ENCODE measurements at places on chromosomes 2 and 18. TPM values are rescaled to one million over a fixed set of nuclear protein-coding genes. Genes with fewer than 3 reads are reported as not detected.

The HOXD4 gene
- total RNA-seq = 1.2 TPM

The DNAH7 gene
- 2.9 TPM for total RNA-seq

The TMEM163 gene
- under 0.01 TPM for total RNA-seq

The IL1B gene
- total RNA-seq = not detected

The CCDC142 gene
- total RNA-seq = 32.4 TPM

The RIT2 gene
- total RNA-seq = not detected

The CFAP210 gene
- total RNA-seq = 0.36 TPM

The ZRANB3 gene
- total RNA-seq = 10.9 TPM

The CFAP221 gene
- total RNA-seq = 0.36 TPM

The CACNB4 gene
- total RNA-seq = 4.3 TPM

The HOXD8 gene
- 3.3 TPM for total RNA-seq

The ALPI gene
- not detected for total RNA-seq

The PASK gene
- 5.8 TPM for total RNA-seq

The RSAD2 gene
- total RNA-seq = 0.72 TPM

The ALPP gene
- total RNA-seq = not detected

The DNAH6 gene
- 0.36 TPM for total RNA-seq

The SLC30A3 gene
- under 0.01 TPM for total RNA-seq

The CGREF1 gene
- total RNA-seq = 6.8 TPM

The KCNIP3 gene
- total RNA-seq = 0.29 TPM

All from osteoblast (primary cell).